Erythroblast (primary cell): ENCODE measurements at places on chromosomes 16 and 17.

DNA sequence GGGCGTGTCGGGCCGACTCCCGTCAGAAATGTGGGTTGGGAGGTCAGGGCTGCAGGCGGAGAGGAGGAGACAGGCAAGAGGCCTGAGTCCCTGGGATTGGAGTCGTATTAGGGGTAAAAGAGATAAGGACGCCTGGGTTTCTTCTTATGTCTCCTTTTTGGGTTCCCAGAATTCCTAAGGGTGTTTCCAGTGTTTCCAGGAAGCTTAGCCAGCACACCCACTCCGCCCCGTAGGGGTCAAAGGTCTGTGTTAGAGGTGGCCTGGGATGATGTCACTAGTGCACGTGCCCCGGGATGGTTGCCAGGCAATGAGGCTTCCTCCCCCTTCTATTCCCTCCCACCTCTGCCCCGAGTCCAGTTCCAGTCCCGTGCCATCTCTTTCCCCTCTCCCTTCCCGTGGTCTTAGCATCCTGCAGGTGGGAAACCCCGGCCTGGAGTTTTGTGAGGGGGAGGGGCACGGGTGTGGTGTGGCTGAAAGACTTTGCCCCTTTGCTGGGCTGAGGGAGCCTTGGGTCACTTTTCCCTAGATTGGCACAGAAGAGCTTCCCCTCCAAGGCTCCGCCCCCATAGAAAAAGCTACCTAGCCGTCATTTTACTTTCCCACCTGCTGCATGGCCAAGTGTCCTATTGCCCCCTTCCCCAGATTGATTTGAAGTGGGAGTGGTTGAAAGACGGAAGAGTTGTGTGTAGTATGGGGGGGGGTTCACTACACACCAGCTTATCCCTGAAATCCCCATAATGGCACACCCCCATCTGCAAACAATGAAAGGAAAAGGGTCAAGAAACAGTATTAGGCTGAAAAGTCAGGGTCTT, 2.8 kb downstream of the KDM6B start:
- peak; percentile 96 for DNase-seq

DNA sequence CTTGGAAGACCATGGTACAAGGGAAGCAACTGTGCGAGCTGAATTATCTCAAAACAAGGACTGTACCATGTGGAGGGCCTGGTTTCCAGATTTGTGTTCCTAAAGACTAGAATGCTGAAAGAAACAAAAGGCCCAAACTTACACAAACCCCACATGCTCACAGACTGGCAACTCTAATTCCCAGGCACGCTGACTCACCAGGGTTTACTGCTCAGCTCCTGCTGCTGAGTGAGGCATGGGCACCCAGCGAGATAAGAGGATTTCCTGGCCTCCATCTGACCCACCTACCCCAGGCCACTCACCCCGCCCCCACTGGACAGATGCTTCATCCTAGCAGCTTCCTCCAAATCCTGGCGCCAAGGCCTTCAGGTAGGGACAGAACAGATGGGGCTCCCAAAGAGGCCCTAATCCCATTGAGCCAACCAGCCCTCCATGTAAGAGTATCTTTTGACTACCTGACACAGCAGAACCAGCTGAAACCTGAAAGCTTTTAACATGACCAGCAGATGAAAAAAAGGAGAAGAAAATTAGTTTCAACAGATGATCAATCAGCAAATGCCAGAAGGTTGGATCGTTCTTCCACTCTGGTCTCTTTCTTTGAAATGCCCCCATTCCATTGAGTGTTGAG, 33.9 kb downstream of the DCUN1D3 start:
- DNase-seq: peak; percentile 83

DNA sequence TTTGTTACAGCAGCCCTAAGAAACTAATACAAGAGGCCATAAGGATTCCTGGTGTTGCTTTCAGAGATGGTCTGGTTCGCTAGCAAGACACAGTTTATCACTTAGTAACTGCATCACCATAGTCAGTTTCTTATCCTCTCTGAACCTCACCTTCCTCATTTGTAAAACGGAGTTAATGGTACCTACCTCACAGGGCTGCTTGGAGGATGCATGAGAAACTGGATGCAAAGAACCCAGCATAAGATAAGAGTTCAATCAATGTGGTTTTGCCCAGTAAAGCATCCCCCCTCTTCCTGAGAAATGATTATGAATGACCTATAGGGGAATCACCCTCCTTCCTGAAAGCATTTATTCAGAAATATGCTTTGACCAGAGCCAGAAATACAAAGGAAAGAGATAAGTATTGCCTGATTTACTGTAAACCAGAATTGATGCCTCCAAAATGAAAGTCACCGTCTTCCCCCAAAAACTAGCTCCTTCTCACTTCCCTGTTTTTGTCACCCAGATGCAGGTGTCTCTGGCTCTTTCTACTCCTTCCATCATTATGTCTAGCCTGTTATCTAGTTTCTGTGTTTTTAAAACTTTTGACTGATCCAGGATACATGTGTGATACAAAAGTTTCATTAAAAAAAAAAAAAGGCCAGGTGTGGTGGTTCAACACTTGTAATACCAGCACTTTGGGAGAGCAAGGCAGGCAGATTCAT, 2.8 kb upstream of the TEFM start:
- no peak for DNase-seq

- no peak for DNase-seq
Measured at GRCh38 chr17:77507111-77507885, 366.5 kb downstream of the SEC14L1 start.

- no peak for DNase-seq
Measured at GRCh38 chr16:68179196-68179795, 56.6 kb downstream of the ESRP2 start.

DNA sequence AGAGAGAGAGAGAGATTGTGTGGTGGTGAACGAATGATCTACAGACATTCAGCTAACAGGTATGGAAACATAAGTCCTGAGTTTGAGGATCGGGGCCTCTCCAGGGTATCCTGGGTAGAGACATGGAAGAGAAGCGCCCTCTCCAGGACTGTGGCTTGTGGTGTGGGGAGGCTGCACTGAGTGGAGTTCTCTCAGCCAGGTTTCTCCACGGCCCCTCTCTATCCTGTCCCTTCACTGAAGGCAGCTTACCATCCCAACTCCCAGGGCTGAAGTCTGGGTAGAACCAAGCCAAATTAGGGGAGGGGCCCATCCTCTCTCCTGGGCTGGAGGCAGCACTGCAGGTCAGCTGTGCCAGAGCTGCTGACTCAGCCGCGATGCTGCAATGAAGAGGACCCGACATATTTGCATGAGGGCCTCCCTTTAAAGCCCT, 6.2 kb downstream of the C1QL1 start:
- no peak for DNase-seq

DNA sequence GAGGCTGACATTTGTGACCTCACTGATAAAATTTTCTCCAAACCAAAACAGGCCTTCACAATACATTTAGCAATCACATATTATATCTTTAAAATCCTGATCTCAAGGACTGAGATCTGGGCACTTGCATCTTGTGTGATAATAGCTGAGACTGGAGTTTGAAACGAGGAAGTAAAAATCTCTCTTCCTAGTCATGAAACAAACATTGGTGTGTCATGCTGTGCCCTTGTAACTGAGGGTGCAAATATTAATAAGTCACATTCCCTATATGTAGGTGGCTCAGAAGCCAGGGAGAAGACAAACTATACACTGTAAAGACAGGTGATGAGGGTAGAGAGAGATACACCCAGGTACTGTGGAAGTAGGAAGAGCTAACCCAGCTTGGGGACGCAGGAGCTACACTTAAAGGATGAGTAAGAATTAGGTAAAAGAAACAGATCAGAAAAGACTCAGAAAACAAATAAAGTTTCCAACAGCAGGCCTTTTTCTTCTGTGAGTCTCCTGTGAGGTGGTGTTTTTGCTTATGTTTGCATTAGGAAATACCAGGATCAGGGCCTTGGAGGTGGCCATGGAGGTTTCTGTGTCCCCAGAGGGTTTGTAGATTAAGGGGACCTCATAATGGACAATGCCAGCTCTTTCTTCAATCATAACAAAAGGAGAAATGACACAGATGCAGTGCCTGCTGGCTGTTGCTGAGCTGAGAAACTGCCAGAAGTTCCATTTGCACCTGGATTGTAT, 335.7 kb downstream of the GRIN2A start:
- DNase-seq: no peak

DNA sequence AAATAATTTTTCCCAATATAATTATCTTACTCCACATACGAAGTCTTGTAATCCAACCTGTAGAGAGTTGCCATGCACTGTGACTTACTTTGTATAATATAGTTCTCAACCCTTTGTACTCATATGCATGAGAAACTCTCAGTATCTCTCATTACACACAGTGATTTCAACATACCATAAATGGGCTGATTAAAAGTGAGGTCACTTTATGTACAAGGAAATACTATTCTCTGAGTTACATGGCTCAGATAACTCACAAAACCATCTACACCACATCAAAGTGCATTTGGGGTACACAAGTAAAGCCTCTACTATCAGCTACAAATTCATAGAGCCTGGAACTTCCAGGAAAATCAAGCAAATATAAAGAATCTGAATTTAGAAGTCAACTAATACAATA, 27.9 kb downstream of the SLFN12 start:
- DNase-seq: no peak

DNA sequence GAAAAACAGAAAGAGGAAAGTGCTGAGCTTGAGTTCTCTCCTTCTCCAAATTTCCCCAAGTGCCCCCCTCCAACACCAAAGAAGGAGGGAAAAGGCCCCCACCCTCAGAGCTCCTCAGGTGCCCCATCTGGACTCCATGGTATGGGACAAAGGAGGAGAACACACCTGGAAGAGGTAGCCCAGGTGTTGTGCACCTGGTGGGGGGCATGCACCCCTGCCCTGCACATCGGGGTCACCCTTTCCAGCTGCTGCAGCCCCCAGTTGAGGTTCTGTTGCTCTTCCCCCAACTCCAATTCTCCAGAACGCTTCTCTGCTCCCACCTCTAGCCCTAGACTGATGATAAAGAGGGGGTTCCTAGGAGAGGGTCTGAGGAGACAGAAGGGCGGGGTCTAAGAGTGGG, 3.0 kb upstream of the COL1A1 start:
- no peak for DNase-seq

DNA sequence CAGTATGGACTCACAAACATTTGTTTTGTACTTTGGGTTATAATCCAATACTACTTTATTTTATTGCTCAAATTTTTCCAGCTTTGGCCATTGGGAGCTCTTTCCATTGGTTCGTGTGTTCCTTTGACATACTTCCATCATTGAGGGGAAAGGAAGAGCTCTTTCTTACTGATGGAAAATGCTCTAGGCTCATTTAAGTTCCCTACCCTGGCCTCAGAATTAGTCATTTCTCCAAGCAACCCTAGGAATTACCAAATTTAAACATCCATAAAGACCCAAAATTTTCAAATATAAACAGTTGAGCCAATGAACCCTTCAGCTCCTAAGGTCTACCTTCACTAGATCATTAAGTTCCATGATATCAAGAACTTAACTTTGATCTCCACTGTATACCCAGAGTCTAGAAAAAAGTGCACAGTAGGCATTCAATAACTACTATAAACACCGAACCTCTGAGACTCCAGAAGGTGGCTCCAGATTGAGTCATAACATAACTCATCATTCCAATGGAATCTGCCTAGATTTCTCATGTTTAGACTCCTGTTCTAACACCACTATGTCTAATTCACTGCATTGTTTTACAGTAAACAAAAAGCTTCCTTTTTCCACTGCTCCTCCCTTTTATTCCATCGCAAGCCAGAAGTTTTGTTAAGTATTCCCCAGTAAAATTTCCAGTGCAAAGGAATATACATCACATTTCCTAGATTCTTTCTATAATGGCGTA, 39.0 kb downstream of the SMURF2 start:
- DNase-seq: no peak

GRCh38 chr16:47492428-47493377, 31.6 kb downstream of the PHKB start:
- peak; percentile 54 for DNase-seq

DNA sequence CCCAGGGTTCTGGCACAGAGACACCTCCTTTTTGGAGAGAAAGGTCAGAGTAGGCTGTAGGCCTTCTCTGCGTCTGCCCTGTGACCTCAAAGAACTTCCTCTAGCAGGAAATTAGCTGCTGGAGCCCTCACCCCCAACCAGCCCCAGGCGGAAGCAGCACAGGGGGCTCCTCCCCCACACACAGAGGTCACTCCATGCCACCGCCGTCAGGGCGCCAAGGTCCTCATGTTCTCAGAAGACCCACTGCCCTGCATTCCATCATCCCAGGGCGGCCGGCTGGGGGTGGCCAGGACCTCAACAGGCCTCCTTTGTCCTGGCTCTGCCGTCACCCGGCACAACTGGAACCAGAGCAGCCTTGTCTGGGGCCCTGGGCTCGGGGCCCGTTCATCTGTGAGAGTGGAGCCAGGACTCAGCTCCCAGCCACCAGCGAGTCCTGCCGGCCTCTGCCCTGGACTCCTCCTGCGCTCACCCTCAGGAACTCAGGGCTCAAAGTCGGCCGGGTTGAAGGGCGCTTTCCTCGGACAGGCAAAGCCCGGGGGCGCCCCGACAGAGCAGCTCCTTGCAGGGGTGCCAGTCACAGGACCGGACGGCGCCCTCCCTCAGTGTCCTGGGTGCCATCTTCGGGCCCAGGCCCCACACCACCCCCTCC, 1.2 kb downstream of the TMC6 start:
- peak; percentile 60 for DNase-seq

DNA sequence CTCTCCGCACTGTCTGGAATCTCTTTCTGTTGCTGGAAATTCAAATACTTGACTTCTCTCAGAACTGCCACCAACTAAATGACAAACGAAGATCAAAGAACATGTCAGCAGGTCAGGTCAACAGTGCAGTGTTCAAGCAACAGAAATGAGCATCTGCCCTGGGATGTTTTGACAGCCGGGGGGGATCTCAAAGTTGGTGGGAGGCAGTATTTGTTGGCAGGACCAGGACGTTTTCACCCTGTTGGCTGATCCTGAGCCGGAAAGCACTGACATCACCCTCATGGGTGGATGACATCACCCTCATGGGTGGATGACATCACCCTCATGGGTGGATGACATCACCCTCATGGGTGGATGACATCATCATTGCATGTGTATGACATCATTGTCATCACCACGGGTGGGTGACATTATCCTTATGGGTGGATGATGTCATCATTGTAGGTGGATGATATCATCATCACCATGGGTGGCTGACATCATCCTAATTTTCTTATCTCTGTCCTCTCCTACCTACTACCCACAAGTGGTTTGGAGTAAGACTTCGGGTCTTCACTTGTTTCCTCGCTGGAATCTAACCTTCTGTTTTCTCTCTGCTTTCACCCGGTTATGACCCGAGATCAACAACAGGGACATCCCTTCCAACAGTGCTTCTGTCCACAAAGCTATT, 18.9 kb downstream of the DNAH17 start:
- DNase-seq: peak; percentile 28

DNA sequence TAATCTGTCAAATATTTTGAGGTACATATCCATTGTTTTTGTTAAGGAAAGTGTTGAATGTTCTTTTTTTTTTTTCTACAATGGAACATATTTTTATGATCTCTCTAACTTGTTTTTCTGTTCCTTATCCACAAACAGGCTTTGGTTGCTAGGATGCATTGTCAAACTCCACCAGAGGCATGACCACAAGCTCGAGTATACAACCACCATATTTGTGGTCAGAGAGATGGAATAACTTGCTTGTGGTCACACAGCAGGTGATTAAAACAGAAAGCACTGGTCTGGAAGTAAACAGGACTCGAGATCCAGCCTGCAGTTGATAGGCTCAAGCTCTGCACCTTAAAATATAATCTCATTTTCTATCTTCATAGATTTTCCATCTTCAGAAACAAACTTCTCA, 105.8 kb upstream of the ADAMTS18 start:
- no peak for DNase-seq

- DNase-seq: no peak
Measured at GRCh38 chr17:57902800-57903759, 52.1 kb downstream of the CUEDC1 start.

GRCh38 chr17:28474111-28474531, 677 bp downstream of the SLC13A2 start:
- no peak for DNase-seq
